AG09319 (cell line): ENCODE measurements at places on chromosomes 7 and 10.

DNA sequence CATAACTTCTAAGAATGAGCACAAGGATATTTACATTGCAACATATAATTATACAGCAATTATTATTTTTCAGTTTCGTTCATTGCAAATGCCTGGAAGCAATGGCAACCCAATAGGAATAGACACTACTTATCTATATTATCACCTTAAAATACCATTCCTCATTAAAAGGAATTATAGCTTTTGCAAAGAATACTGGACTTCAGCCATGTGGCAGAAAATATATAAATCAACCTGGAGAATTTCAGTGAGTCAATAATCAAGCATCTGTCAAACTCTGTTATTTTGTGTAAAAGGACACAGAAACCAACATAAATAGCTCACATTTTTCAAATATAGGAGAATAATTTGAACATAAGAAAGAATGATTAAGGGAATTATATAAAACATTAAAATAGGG lies 96.1 kb upstream of the SEMA3C start:
- no peak for DNase-seq

GRCh38 chr7:92333866-92334265 lies 88.1 kb downstream of the ANKIB1 start:
- DNase-seq, result no peak

DNA sequence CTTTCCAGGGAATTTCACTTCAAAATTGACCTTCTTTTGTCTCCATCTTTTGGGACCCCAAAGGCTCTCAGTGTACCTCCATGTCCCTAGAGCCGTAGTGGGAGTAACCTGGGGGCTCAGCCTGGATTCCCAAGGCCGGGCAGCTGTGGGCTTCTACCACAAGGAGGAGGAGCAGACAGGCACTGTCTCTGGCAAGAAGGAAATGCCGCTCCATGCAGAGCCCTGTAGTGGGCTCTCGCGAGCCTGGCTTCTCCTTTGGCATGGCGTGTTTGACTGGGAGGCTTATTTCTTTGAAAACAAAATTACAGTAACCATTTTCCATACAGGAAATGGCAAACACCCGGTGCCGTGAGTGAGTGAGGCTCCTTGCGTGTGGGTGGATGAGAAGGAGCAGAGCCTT lies 76.8 kb upstream of the FAM180A start:
- DNase-seq, result no peak

GRCh38 chr7:149714910-149715471 lies 58.4 kb downstream of the ZNF467 start:
- no peak for DNase-seq

- DNase-seq, result peak; percentile 77
Observed at GRCh38 chr10:102782673-102783551, 39.2 kb downstream of the WBP1L start.

GRCh38 chr10:26780793-26781601 lies 79.8 kb downstream of the ABI1 start:
- DNase-seq, result peak; percentile 44

DNA sequence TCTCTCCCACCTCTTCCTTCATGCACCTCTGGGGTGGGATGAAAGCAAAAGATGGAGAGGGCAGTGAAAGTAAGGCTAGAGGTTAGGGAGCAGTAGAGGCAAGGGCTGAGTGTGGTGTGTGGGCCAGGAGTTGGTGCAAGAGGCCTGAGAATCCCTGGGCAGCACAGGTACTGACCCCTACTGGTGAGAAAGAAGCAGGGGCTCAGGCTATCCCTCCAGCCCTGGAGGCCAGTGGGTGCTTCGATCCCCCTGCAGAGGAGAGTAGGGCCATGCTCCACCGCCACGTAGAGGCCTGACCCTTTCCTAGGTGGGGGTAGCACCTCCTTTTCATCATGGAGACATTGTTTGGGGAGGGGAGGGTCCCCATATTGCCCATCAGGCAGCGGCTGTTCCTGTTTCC lies 9.8 kb downstream of the CDHR1 start:
- no peak for DNase-seq
